ENCODE measurements at places on chromosomes 4 and X. TPM values are rescaled to one million over a fixed set of nuclear protein-coding genes. Genes with fewer than 3 reads are reported as not detected.

GRCh38 chr4:163611182-163611581 lies 116.7 kb downstream of the TMA16 start:
- H3K27me3 ChIP-seq: no peaks in the 10 kb centered on the region
- DNase-seq: no peak

DNA sequence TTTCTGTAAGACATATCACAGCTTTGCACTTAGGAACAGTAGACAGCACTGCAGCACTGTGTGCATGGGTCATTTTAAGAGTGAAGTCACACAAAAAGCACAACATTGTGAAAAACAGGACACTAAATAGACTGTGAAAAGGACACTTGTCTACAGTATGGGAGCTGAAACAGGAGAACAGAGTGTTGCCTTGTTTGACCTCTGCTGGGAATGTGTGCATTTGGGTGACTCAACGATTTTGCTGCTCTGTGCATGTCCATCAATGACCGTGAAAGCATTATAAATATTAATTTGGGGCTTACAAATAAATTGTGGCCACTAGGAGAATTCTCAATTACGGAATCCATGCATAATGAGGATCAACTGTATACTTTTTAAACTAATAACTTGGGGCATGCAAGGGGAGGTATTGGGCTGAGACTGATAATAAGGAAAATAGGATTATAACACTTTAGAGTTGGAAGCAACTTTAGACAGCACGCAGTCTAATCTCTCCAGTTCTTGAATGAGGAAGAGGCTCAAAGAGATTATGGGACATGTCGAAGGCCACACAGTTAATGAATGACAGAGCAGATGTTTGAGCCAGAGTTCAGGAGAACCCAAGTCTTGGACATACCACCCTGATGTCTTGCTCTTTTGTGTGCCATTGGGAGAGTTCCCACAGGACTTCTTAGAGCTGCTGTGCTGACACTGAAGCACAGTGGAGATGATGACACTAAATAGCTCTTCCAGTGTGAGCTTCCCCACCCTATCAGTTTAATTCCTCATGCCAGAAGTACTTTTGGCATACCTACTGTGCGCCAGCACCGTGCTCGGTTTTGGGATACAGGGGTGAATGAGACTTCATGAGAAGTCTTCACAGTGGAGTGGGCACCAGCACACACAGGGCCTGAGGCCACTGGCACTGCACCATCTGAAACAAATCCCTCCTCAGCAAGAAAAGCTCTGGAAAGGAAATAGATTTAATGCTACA lies 79.3 kb downstream of the FRAS1 start:
- no peaks in the 10 kb centered on the region for H3K27me3 ChIP-seq
- H3K27ac ChIP-seq: no peak overlapping the region
- no peak for DNase-seq
- H3K36me3 ChIP-seq: no peaks in the 10 kb centered on the region
- no peak overlapping the region for H3K4me3 ChIP-seq

DNA sequence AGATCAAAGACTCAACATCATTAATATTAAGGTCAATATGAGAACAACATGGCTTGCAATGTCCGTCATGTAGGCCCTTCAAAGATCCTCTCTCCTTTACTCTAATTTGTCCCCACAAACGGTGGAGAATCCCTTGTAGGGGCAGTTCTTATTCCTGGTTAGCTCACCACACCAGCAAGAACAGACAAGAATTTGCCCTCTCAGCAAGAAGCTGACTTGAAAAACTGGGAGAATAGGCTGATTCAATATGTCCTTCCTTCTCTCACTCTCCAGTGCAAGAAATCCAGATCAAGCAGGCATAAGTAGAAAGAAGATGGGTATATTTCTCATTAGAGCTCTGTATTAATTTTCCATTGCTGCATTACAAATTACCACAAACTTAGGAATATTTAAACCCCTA lies 704.2 kb upstream of the SLIT2 start:
- no peaks in the 10 kb centered on the region for H3K36me3 ChIP-seq
- no peak for DNase-seq
- H3K4me3 ChIP-seq: no peak overlapping the region

GRCh38 chrX:65900850-65901844 lies 138.7 kb downstream of the VSIG4 start:
- H3K27me3 ChIP-seq: no peaks in the 10 kb centered on the region
- no peaks in the 10 kb centered on the region for H3K4me1 ChIP-seq
- DNase-seq: no peak
- H3K27ac ChIP-seq: no peak overlapping the region
- H3K36me3 ChIP-seq: no peaks in the 10 kb centered on the region
- H3K4me3 ChIP-seq: no peak overlapping the region

The GAGE12J gene
- total RNA-seq: not detected

The NPY1R gene
- total RNA-seq: 1.0 TPM

The INTS6L gene
- 19.6 TPM for total RNA-seq
